ENCODE measurements at places on chromosomes 6 and 20.
A peak's percentile ranks its signal among the peaks of the same experiment; 100 is the strongest.

GRCh38 chr20:41848180-41848579 is 230.0 kb upstream of the CHD6 start:
- no peak for DNase-seq

GRCh38 chr20:58078741-58079522 is 149.5 kb downstream of the ANKRD60 start:
- peak; percentile 49 for DNase-seq

GRCh38 chr6:22765015-22765414 is 195.6 kb downstream of the HDGFL1 start:
- peak; percentile 6 for DNase-seq

DNA sequence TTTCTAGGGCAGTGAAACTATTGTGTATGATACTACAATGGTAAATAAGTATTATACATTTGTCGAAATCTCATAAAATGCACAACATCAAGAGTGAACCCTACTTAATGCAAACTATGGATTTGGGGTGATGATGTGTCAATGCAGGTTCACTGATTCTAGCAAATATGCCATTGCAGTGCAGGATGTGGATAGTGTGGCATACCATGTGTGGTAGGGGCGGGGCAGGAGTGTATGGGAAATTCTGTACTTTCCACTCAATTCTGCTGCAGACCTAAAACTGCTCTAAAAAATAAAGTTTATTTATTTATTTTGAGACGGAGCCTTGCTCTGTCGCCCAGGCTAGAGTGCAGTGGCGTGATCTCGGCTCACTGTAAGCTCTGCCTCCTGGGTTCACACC is 44.3 kb downstream of the ABHD12 start:
- no peak for DNase-seq

- no peak for DNase-seq
Observed at GRCh38 chr6:107728564-107728897, 95.6 kb downstream of the SCML4 start.

DNA sequence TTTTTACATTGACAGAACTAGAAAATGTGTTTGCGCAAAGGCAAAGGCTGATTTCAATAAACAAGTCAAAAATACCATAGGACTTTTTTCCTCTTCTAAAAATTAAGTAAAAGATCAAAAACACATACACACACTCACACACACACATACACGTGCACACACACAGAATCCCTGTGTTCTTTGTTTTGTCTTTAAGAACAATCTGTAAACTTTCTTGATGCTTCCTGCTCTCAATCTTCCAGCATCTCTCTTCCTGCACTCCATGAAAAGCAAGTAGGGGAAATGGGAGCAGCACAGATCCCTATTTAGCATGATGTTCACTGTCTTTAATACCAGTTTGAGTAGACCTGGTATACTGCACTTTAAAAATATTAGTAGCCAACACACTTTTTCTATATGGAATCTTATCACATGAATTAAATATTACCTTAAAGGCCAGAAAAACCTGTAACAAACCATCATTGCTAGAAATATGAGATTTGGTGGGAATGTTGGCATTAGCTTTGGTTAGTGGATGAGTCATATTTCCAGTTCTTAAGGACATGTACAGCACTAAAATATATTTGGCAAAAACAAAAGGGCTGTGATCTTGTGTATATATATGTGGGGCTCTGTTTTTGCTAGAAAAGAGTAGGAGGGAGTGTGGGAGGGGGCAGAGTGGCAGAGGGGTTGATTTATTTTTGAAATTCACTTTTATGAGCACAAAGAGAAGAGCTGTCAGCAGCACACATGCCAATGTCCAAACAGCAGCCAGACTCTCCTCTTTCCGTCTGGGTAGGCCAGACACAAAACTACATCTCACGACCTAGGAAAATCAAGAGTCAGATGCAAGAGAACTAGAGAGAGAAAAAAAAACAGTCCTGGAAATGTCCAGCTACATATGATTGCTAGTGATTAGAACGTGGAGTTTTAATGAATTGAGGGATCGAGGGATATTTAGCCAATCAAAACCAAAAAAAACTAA is 4.6 kb downstream of the PTPRK start:
- DNase-seq: peak; percentile 37

GRCh38 chr20:16001286-16001685 is 572.0 kb downstream of the KIF16B start:
- peak; percentile 31 for DNase-seq

- no peak for DNase-seq
Observed at GRCh38 chr6:40298207-40298606, 289.0 kb downstream of the LRFN2 start.
